T-helper 2 cell treated with Interferon-gamma antibody and Interleukin-4, amounts not matched to agents 100 ng/mL and 5 ng/mL, for 36 hours (primary cell): ENCODE measurements at places on chromosomes 2 and 18. TPM values are rescaled to one million over a fixed set of nuclear protein-coding genes. Genes with fewer than 3 reads are reported as not detected.

GPR55 gene
- 2.9 and 4.3 TPM in 2 replicates for total RNA-seq

CCDC141 gene
- total RNA-seq: 12.7 and 14.5 TPM in 2 replicates

BMP10 gene
- total RNA-seq: 0.09 TPM in 1 of 2 replicates, not detected in the other

DSG4 gene
- total RNA-seq: not detected in 2 replicates

MC5R gene
- total RNA-seq: 0.09 TPM in 1 of 2 replicates, not detected in the other

BOLL gene
- not detected in 2 replicates for total RNA-seq

CHRNG gene
- total RNA-seq: not detected in 2 replicates

GULP1 gene
- total RNA-seq: not detected in 2 replicates

STPG4 gene
- 0.30 and 0.50 TPM in 2 replicates for total RNA-seq

TMEM37 gene
- total RNA-seq: not detected in 2 replicates

GATA6 gene
- total RNA-seq: not detected in 2 replicates

RTP5 gene
- 0.07 and 0.09 TPM in 2 replicates for total RNA-seq

GKN1 gene
- not detected in 2 replicates for total RNA-seq

MALT1 gene
- 35.8 and 36.9 TPM in 2 replicates for total RNA-seq

PAX8 gene
- total RNA-seq: 0.32 and 0.45 TPM in 2 replicates

MTHFD2 gene
- total RNA-seq: 159 and 173 TPM in 2 replicates

TRIM43 gene
- 0.59 and 0.73 TPM in 2 replicates for total RNA-seq

INHBB gene
- total RNA-seq: 0.09 TPM in 1 of 2 replicates, not detected in the other

PPP1R1C gene
- total RNA-seq: 0.48 TPM in 1 of 2 replicates, not detected in the other

CCL20 gene
- not detected in 2 replicates for total RNA-seq

CDH7 gene
- not detected in 2 replicates for total RNA-seq

PDCD1 gene
- 7.3 and 8.3 TPM in 2 replicates for total RNA-seq

CAVIN2 gene
- total RNA-seq: not detected in 2 replicates

ST8SIA5 gene
- total RNA-seq: 0.07 TPM in 1 of 2 replicates, not detected in the other

ALK gene
- total RNA-seq: not detected in 2 replicates

BCL11A gene
- total RNA-seq: 0.05 TPM in 1 of 2 replicates, not detected in the other

TUBA4B gene
- total RNA-seq: not detected in 2 replicates

FIGN gene
- not detected in 2 replicates for total RNA-seq

TUBA3D gene
- not detected in 2 replicates for total RNA-seq

SERPINB3 gene
- total RNA-seq: not detected in 2 replicates

AKAIN1 gene
- total RNA-seq: not detected in 2 replicates

PLEK gene
- 0.86 and 1.1 TPM in 2 replicates for total RNA-seq

HOXD9 gene
- not detected in 2 replicates for total RNA-seq

SPP2 gene
- not detected in 2 replicates for total RNA-seq

CCDC102B gene
- total RNA-seq: 1.7 and 2.4 TPM in 2 replicates

DGUOK gene
- 63.9 and 65.6 TPM in 2 replicates for total RNA-seq

ZFP36L2 gene
- 133 and 135 TPM in 2 replicates for total RNA-seq

C2orf80 gene
- not detected in 2 replicates for total RNA-seq

SCTR gene
- total RNA-seq: not detected in 2 replicates

HAAO gene
- total RNA-seq: 2.2 and 2.4 TPM in 2 replicates

COLEC11 gene
- 0.27 TPM in 1 of 2 replicates, not detected in the other for total RNA-seq

ACOXL gene
- total RNA-seq: 2.5 and 2.8 TPM in 2 replicates

NFATC1 gene
- total RNA-seq: 37.9 and 39.7 TPM in 2 replicates

ODC1 gene
- total RNA-seq: 63.3 and 64.7 TPM in 2 replicates

ZSWIM2 gene
- not detected in 2 replicates for total RNA-seq

PPP4R1 gene
- total RNA-seq: 42.3 and 43.3 TPM in 2 replicates

KATNAL2 gene
- total RNA-seq: 0.73 and 1.0 TPM in 2 replicates

IL37 gene
- not detected in 2 replicates for total RNA-seq

CGREF1 gene
- 2.9 and 3.1 TPM in 2 replicates for total RNA-seq

MAP3K19 gene
- not detected in 2 replicates for total RNA-seq

SIX3 gene
- total RNA-seq: 0.14 and 0.18 TPM in 2 replicates

ACTG2 gene
- not detected in 2 replicates for total RNA-seq

SLC23A3 gene
- 1.5 and 2.1 TPM in 2 replicates for total RNA-seq

CRYGD gene
- total RNA-seq: not detected in 2 replicates

CNRIP1 gene
- total RNA-seq: not detected in 2 replicates

CPO gene
- not detected in 2 replicates for total RNA-seq
